ENCODE measurements at places on chromosomes 1 and 21.

DNA sequence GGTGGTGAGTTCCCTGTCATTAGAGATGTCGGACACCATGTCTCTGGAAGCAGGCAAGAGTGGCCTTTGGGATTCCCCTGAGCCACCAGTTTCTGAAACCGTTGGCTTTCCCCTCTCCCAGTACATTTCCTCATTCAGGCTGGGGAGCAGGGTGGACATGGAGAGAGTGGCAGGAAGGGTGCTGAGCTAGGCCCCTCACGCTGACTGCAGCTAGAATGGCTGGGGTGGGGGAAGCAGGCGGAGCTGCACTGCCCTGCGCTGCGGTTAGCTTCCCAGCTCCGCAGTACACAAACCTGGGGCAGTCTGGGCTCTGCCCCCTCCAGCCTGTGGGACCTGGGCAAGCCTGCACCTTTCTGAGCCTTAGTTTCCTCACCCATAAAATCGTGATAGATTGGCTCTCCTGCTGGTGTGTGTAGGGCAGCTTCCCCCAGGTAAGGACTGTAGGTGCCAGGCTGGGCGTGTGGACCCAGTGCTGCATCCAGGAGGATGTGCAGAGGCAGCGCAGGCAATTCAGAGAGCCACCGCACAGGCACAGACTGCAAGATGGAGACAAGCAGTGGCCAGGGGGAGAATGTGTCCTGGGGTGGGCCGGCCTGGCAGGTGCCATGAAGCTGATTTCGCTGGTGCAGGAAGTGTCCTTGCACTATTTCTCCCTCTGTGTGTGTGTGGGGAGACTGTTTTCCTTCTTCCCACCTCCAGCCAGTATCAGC lies 3.0 kb downstream of the PLA2G2F start:
- H3K4me3 ChIP-seq, result no peak overlapping the region
- no peak for DNase-seq
- no peak overlapping the region for H3K27ac ChIP-seq
- no peaks in the 10 kb centered on the region for H3K36me3 ChIP-seq

- no peak overlapping the region for H3K27ac ChIP-seq
- no peaks in the 10 kb centered on the region for H3K36me3 ChIP-seq
- H3K27me3 ChIP-seq, result no peaks in the 10 kb centered on the region
- H3K4me3 ChIP-seq, result no peak overlapping the region
- DNase-seq, result no peak
Observed at GRCh38 chr1:238135708-238136664, 245.3 kb upstream of the ZP4 start.

- H3K27me3 ChIP-seq, result no peaks in the 10 kb centered on the region
- H3K4me1 ChIP-seq, result peaks cover 24% of the 10 kb centered on the region
- peaks cover 4% of the 10 kb centered on the region for H3K36me3 ChIP-seq
- peak overlapping the region; percentile 93 for H3K4me3 ChIP-seq
Observed at GRCh38 chr1:214281720-214282629, 1.0 kb downstream of the SMYD2 start.

GRCh38 chr1:30314591-30314990 lies 408.8 kb downstream of the MATN1 start:
- peaks cover 4% of the 10 kb centered on the region for H3K27me3 ChIP-seq
- H3K36me3 ChIP-seq, result no peaks in the 10 kb centered on the region
- H3K27ac ChIP-seq, result no peak overlapping the region
- DNase-seq, result no peak
- H3K4me3 ChIP-seq, result no peak overlapping the region

DNA sequence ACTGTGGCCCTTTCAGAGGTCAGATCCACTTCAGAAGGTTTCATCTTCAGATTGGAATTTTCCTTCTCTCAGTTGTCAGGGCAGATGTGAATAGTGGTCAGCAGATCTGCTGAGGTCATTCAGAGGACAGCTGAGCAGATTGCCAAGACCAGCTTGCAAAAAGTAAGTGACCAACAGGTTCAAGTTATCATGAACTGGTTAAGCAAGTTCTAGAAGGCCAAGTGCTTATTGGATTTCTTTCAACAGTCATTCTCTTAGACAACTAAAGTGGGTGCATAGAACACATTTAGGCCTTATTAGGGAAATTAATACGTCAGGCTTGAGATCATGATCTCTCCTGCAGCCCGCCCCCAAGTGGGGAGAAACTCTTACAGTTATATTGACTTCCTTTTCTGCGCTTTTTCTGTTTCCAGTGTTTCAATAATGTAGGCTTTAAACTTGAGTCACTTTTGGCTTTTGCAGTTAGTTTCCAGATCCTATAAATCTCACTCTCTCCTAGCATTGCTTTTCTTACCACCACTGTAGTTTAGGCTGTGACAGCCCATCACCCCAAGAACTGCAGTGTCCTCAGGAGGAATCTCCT lies 96.4 kb downstream of the C1orf21 start:
- no peak overlapping the region for H3K4me3 ChIP-seq
- DNase-seq, result no peak
- no peaks in the 10 kb centered on the region for H3K4me1 ChIP-seq
- no peak overlapping the region for H3K27ac ChIP-seq

DNA sequence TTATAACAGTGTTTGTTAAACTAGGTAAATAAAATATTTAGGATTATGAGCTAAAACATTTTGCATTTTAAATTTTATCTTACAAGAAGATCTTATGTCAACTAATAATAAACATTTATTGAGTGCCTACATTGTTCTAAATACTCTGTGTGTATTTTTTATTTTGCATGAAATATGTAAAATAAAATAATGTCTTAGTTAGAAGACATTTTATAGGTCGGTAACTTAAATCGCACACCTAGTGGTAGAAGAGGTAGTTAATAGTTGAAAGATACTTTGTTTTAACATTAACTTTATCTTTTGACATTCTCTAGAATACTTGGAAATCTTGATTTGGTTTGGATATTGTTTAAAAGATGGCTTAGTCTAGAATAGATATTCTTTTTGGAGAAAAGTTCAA lies 60.5 kb downstream of the RPS6KC1 start:
- H3K36me3 ChIP-seq, result peaks cover 5% of the 10 kb centered on the region
- H3K4me1 ChIP-seq, result peaks cover 20% of the 10 kb centered on the region
- no peak overlapping the region for H3K4me3 ChIP-seq

DNA sequence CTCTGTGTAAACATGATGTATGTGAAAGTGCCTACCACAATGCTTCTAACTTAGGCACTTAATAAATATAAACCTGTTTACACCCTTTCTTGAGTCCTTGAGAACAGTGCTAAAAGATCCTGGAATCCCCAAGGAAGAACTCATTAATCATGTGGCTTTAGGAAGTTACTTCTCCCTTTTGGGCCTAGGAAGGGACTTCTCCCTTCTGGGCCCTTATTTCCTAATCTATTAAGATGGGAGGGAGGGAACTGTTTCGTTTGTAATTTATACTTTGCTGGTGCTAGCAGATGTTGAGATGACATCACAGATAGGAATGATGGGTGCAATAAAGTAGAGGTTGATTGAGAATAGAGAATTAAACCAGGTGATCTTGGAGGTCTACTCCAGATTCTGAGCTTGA lies 1.2 kb downstream of the BTF3L4 start:
- peaks cover 56% of the 10 kb centered on the region for H3K4me1 ChIP-seq
- peak overlapping the region; percentile 99 for H3K4me3 ChIP-seq
- peaks cover 6% of the 10 kb centered on the region for H3K36me3 ChIP-seq
- peak overlapping the region; percentile 98 for H3K27ac ChIP-seq
- H3K27me3 ChIP-seq, result no peaks in the 10 kb centered on the region
- no peak for DNase-seq

- peaks cover 23% of the 10 kb centered on the region for H3K4me1 ChIP-seq
- DNase-seq, result no peak
- no peak overlapping the region for H3K27ac ChIP-seq
- no peaks in the 10 kb centered on the region for H3K27me3 ChIP-seq
Observed at GRCh38 chr1:231408528-231409094, 13.5 kb downstream of the EGLN1 start.

DNA sequence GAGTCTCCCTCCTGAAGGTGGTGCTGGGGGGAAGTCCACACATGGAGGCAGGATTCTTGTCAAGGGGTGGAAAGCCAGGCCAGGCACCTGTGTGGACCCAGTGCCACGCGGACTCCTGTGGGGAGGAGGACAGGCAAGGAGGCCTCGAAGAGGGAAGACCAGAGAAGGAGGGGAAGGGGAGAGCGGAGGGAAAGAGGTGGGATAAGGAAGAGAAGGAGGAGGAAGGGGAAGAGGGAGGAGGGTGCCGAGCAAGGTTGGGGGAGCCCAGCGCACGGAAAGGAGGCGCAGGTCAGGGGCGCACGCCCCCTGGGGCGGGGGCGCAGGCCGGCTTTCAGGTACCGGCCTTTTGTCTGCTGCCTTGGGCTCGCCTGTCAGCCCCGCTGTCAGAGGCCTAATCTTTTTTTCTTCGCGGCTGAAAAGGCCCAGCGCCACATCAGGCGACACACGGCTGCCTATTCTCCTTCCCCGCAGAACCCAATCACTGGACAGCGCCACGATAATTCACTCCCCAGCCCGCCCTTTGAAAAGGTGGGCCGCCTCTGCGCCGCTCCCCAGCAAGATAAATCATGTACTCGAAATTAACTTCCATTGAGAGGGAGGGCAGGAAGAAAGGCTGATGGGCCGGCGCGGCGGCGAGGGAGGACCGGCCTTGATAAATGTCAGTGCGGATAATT lies 42.5 kb downstream of the PRDM16 start:
- H3K4me1 ChIP-seq, result no peaks in the 10 kb centered on the region
- no peak overlapping the region for H3K4me3 ChIP-seq
- H3K27ac ChIP-seq, result no peak overlapping the region
- no peak for DNase-seq

- no peaks in the 10 kb centered on the region for H3K4me1 ChIP-seq
- peaks cover 30% of the 10 kb centered on the region for H3K27me3 ChIP-seq
- no peaks in the 10 kb centered on the region for H3K36me3 ChIP-seq
- no peak overlapping the region for H3K4me3 ChIP-seq
- no peak overlapping the region for H3K27ac ChIP-seq
Observed at GRCh38 chr1:34758751-34759150, 789 bp upstream of the GJB4 start.

GRCh38 chr1:208681878-208682663 lies 437.9 kb upstream of the PLXNA2 start:
- DNase-seq, result no peak
- no peak overlapping the region for H3K27ac ChIP-seq
- H3K4me3 ChIP-seq, result no peak overlapping the region
- peaks cover 30% of the 10 kb centered on the region for H3K27me3 ChIP-seq
- H3K36me3 ChIP-seq, result no peaks in the 10 kb centered on the region

GRCh38 chr1:247417831-247418230 lies 1.9 kb downstream of the NLRP3 start:
- H3K27ac ChIP-seq, result no peak overlapping the region
- no peak for DNase-seq
- H3K4me1 ChIP-seq, result peaks cover 29% of the 10 kb centered on the region
- no peak overlapping the region for H3K4me3 ChIP-seq
- no peaks in the 10 kb centered on the region for H3K36me3 ChIP-seq

- H3K36me3 ChIP-seq, result no peaks in the 10 kb centered on the region
- peaks cover 4% of the 10 kb centered on the region for H3K4me1 ChIP-seq
- H3K27ac ChIP-seq, result no peak overlapping the region
- H3K27me3 ChIP-seq, result peaks cover 26% of the 10 kb centered on the region
Observed at GRCh38 chr1:967466-968343, 1.4 kb downstream of the PLEKHN1 start.

DNA sequence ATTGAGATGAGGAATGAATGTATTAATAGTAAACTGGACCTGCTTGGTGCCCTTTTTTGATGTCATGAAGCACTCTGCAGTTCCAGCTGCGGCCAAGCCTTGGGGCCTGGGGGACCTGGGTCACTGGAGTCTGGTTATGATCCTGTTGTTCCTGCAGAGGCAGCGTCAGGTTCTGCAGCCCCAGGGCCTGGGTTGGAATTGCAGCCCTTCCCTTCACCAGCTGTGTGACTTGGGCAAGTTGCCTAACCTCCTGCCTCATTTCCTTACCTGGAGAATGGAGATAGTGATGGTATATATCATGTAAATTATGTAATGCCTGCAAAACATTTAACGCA lies 9.1 kb upstream of the ATP5PO start:
- no peak for DNase-seq
- no peak overlapping the region for H3K4me3 ChIP-seq
- peaks cover 4% of the 10 kb centered on the region for H3K27me3 ChIP-seq
- H3K36me3 ChIP-seq, result no peaks in the 10 kb centered on the region
